ENCODE measurements at places on chromosomes 16 and 17.
A peak's percentile ranks its signal among the peaks of the same experiment; 100 is the strongest.

GRCh38 chr16:53944025-53944424 lies 240.1 kb downstream of the FTO start:
- no peak for DNase-seq

DNA sequence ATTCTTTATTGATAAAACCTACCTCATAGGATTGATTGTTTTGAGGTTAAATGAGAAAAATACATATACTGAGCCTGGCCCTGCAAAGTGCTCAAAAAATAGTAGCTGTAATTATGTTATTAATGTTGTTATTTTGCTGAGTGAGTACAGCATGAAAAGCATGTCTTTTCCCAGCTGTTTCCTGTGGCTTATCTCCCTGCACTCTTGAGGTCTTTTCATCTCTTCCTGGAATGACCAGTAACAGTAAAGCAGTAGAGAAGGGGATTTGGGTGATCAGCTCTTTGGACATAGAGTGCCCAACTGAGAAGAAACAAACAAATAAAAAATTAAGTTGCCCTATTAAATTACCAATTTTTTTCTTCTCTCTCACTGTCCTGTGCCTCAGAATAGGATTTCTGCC lies 53.7 kb downstream of the NFAT5 start:
- DNase-seq, result no peak

GRCh38 chr16:67967958-67968399 lies 458 bp downstream of the SLC12A4 start:
- DNase-seq, result peak; percentile 30

- DNase-seq, result no peak
Observed at GRCh38 chr16:23394141-23394831, 58.7 kb downstream of the COG7 start.

- DNase-seq, result peak; percentile 86
Observed at GRCh38 chr17:8176197-8176940, at the start of gene TMEM107. Gene TMEM107, minus strand, starts transcription at chr17:8176380. Its CDS starts 94 bp downstream, at chr17:8176286.

GRCh38 chr16:74747-75334 lies 2.4 kb upstream of the RHBDF1 start:
- no peak for DNase-seq

GRCh38 chr16:27728691-27729090 lies 178.7 kb downstream of the KATNIP start:
- DNase-seq, result no peak

DNA sequence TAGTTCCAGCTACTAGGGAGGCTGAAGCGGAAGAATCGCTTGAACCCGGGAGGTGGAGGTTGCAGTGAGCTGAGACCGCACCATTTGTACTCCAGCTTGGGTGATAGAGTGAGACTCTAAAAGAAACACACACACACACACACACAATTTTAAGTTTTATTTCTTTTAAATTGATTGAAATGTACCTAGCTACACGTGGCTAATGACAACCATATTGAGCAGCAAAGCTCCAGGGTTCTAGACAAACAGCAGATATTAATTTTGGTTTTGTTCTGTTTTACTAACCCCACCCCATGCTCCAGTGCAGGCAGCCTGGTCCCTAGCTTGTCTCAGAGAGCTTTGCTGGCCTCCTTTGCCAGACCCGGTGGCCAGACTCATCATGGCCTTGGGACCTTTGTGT lies 16.0 kb upstream of the RAI1 start:
- no peak for DNase-seq

DNA sequence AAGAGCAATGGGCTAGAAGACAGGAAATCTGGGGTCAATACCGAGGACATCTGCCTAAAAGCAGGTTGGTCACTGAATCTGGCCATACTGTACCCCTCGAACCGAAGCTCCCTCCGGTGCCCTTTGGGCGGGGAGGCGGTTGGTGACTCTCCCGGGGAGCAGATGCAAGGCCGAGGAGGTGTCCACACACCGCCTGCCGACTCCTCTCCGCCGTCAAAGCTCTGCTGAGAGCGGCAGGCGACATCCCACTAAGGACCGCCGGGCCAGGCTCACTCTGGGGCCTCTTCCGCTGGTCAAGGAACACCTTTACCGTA lies 458 bp downstream of the ZNF200 start:
- no peak for DNase-seq

DNA sequence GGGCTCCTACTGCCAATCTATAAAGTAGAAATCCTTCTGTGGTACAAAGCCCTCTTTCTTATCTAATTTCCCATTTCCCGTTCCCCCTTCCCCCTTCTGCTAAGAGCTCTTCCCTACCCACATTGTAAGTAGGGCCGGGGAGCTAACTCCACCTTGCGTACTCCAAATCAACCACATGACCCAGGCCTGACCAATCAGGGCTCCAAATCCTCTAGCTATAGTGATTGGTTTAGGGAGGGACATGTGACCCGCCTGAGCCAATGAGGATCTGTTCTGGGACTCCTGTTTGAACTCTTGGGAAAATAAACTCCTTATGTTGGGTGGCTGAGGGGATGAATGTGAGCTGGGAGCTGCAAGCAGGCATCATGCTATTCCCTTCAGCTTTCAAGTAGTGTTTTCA lies 40.9 kb upstream of the MEOX1 start:
- DNase-seq, result no peak

GRCh38 chr16:81707411-81708265 lies 71.5 kb upstream of the PLCG2 start:
- DNase-seq, result no peak

DNA sequence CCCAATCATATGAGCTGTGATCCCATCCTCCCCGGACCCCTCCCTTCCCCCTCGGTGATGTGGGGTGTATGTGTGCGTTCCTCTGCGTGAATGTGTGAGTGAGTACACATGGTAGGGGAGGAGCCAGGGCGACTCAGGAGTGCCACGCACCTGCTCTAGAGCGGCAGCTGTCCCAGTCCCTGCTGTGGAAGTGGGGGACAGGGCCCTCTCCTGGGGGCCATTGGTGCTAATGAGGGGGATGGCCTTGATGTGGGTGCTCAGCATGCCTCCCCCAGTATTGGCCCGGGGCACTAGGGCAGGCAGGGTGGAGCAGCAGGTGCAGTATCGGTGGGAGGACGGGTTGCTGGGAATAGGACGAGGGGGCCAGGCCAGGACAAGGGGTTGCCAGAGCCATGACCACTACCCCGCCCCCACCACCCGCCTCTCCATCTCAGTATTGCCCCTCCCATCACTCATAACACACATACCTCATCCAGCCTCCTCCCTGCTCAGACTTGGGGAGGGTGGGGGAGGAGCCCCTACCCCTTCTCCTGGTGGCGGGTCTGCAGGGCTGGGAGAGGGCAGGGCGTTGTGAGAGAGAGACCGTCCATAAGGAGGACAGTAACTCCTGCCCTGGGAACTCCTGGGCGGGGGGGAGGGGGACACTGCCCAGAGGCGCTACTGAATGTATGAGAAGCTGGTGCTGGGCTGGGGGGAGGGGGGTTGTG lies 8.5 kb downstream of the NR1D1 start:
- no peak for DNase-seq

- no peak for DNase-seq
Observed at GRCh38 chr17:39447561-39447960, 3.5 kb downstream of the MED1 start.

DNA sequence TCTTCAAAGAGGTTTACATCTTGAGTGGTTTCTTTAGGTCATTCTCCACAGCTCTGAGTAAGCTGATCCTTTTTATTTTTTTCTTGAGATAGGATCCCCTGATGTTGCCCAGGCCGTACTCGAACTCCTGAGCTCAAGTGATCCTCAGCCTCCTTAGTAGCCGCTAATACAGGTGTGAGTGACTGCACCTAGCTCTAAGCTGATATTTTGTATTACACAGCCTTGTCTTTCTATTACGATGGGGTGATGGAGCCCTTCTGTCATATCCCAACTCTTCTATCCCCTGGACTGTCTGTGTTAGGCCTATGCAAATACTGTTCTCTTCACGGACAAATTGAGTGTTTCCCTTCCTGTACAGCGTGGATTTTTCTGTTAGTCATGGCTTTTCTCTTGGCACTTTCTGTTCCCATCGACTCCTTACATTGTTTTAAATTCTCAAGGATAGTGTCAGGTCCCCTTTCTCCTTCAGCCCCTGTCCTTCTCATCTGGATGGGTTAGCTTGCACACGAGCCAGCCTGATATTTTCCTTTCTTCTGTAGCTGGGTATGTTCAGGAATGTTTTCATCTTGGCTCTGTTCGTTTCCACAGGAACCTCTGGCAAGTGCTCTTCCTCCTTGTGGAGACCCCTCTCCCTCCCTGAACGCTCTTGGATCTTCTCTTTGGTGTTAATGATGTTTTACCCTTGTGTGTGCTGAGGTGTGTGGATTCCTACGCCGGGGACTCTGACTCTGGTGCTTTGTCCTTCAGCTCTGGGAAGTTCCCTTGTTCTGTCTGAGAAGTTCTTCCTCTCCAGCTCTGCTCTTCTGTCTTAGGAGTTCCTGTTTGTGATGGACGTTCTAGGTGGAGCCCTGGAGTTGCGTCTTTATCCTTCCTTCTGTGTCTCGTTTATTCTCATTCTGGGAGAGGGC lies 2.3 kb downstream of the BANP start:
- no peak for DNase-seq

GRCh38 chr16:72291531-72291981 lies 119.6 kb upstream of the PMFBP1 start:
- DNase-seq, result no peak

GRCh38 chr17:54891176-54891821 lies 9.4 kb upstream of the TOM1L1 start:
- DNase-seq, result no peak

DNA sequence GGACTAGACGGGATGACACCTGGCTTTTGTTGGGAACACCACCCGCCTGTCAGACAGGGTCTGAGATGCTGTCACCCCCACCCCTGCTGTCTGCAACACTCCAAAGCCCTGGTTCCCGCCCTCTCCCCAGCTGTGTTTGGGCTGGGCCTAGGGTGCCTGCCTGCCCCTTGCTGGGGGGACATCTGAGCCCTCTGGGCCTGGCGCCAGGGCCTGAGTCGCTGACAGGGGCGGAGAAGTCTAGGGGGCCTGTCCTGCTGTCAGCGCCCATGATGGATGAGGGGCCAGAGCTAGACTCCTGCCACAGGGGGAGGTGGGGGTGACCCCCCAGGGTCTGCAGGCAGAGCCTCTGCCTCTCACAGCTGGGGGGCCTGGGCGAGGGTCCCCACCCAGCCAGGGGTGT lies 7.6 kb upstream of the PKMYT1 start:
- no peak for DNase-seq

All from stimulated activated naive CD4-positive, alpha-beta T cell treated with Interleukin-2 at 50 U/mL for 16 hours (primary cell).